ENCODE measurements at places on chromosomes 12 and 14.

GRCh38 chr12:96170328-96170727 lies 23.8 kb upstream of the ELK3 start:
- no peak for DNase-seq

- DNase-seq, result no peak
Measured at GRCh38 chr12:16612647-16613046, 6.7 kb upstream of the LMO3 start.

- no peak for DNase-seq
Measured at GRCh38 chr12:130951636-130952035, 2.1 kb upstream of the ADGRD1 start.

- no peak for DNase-seq
Measured at GRCh38 chr12:48917857-48918537, 7.3 kb downstream of the FKBP11 start.

- DNase-seq, result peak; percentile 84
Measured at GRCh38 chr12:89882050-89882449, 173.4 kb upstream of the ATP2B1 start.

DNA sequence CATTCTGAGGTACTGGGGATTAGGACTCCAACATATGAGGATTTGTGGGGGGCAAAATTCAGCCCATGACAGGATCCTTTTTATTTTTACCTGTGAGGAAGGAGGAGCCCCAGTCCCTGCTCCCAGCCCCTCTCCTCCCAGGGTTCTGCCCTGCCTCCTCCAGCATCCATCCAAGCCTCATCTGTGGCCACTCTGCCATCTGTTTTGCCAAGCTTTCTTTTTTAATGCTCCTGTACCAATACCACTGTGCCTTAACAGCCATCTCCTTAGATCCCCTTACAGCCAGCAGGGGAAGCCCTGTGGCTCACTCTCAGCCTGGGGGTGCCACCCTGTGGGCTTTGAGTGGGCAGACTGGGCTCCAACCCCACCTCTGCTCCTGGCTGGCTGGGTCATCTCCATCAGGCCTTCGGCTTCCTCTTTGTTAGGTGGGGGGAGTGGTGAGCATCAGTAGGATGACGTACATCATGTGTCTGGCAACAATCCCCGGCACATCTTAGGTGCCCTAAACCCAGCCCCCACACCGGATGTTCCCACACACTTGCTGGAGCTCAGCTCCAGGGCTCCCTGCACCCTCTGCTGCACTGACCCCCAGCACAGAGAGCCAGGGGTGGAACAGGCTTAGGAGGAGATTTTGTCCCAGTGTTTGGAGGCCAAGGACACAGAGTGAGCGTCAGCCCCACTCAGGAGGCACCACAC lies 40.2 kb downstream of the CYP46A1 start:
- no peak for DNase-seq

GRCh38 chr12:20455001-20455706 lies 86.8 kb downstream of the PDE3A start:
- no peak for DNase-seq

GRCh38 chr12:7374423-7375144 lies 69.4 kb downstream of the CD163L1 start:
- no peak for DNase-seq

DNA sequence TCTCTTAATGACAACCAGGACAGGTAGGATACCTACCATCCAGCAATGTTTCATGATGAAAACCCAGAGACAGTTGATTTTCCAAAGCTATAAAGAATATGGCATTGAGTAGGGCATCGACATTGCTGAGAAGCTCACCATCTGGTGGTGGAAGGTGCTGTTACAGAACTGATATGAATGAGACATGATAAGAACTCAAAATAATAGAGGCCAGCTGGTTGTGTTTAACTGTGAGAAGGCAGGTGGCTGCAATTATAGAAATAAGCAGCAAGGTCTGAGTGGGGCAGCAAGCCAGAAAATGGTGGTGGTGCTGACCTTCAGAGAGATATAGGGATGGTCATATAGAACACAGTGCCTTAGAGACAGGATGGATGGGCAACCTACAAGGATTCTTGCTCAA lies 449.7 kb downstream of the BTG1 start:
- no peak for DNase-seq

DNA sequence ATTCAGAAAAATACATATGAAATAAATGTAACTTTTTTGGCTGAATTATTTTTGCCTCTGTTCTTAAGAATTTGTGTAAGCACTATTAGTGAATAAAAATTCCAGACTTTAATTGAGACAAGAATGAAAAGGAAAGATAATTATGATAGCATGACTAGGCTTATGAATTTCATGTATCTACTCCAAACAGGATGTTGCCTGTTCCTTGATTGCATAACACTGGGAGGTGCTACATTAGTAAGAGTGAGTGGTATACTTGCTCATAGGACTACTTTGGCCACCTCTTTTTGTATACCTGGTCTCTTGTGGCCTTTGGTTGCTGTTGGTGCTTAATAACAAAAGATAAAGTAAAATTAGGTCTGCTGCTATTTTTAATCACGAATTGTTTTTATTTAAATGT lies 112.8 kb downstream of the NAV3 start:
- DNase-seq, result peak; percentile 63

DNA sequence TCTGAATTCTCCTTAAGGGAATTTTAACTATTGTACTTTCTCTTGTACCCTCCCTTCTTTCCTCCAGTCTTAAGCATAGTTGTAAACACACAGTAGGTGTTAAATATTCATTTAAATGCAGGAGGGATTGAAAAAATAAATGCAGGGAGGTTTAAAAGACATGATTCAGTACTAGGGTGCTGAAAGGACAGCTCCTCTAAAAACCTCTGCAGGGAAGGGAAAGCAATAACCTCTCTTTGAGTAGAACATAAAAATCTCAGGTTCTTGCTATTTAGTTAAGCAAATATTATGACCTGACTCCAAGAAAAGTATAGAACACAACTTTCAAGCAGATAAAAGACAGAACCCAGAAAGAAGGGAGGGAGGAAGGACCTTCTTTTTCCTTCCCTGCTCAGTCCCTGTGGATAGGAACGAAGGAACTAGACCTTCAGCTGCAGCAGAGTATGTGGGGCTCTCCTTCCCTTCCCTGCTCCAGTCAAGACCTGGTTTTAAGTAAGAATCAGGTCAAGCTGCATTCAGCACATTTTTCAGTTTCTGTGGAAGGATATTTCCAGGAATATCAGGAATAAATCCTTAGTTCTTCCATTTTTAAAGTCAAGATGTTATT lies 4.7 kb downstream of the MAP3K9 start:
- no peak for DNase-seq

- DNase-seq, result no peak
Measured at GRCh38 chr12:66638666-66639065, 40.2 kb downstream of the GRIP1 start.

DNA sequence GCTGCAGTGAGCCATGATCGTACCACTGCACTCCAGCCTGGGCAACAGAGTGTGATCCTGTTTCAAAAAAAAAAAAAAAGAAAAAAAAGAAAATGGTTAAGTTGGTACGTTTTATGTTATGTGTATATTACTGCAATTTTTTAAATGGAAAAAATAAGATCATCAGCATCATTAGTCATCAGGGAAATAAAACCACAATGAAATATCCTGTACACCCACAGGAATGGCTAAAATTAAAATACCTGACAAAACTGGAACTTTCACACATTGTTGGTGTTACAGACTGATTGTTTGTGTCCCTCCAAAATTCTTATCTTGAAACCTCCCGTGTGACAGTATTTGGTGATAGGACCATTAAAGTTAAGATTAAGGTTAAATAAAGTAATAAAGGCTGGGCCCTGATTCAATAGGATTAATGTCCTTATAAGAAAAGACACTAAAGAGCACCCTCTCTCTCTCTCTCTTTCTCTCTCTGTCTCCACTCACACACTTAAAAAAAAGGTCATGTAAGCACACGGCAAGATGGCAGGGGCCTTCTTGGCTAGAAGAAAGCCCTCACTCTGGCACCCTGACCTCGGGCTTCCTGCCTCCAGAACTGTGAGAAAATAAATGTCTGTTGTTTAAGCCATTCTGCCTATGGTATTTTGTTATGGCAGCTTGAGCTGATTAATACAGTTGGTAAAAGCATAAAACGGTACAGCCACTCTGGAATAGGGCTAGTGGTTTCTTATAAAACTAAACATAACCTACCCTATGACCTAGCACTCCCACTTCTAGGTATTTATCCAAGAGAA lies 48.3 kb upstream of the ZFP36L1 start:
- DNase-seq, result no peak

DNA sequence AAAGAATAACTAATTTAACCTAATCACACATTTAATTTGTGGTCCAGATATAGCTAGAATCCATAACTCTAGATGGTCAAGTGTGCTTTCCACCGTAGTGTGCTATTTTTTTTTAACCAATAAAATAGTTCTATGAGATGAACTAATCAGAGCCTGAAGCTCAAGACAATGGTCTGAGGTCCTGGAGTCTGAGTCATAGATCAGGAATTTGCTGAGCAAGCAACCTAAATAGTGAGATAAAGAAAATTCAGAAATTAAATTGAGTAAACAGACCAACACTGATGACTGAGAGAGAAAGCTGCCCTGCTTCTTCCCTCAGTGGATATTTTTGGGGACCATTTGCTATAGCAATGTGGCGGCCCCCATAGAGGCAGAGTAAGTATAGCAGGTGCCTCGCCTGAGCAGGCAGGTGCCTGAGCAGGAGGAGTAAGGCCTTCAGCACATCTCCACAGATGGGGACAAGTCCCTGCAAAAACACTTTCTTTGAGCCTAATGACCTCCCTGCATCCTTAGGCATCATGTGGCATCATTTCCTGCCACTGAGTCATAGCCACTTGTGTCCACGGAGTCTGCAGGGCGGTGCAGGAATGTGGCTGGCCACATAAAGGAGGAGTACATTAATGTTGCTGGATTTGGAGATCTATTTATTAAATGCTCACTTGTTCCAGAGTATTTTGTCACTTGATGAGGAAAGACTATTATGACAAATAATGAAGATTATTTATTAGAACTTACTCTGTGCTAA lies 13.9 kb upstream of the CLEC4E start:
- DNase-seq, result no peak

DNA sequence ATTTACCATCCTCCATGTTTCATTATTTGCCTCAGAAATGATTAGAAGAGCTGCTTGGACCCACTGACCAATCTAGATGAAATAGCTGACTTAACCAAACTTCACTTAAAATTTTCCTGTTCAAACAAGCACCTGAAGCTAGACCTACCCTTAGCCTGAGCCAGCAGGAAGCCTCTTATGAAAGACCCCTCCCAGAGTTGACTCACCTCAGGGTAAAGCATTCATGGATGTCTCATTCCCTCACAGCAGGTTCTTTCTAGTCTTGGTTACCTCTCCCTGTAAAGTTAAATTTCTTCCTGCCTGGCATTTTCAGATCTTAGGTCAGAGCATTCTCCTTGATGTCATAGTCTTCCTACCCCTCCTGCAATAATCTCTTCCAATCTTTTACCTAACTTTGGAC lies 1209.8 kb downstream of the FLRT2 start:
- DNase-seq, result no peak

GRCh38 chr14:45198551-45198950 lies 54.5 kb downstream of the MIS18BP1 start:
- no peak for DNase-seq

DNA sequence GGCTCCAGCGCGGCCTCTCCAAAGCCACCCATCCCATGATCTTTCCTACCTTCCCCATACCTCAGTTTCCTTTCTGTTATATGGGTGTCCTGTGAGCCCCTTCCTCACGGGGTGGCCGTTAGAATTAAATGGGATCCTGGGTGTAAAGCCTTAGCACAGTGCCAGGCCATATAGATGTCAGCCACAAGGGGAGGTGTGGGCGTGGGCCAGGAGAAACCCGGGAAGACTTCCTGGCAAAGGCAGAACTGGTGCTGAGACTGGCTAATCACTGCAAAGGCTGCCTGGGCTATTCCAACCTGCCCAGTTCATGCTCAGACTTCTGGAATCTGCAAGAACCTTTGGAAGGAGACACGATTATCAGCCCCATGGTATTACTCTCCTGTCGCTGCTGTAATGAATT lies 11.0 kb upstream of the NCOR2 start:
- no peak for DNase-seq

- no peak for DNase-seq
Measured at GRCh38 chr12:69055280-69055679, 122.3 kb upstream of the CPM start.

DNA sequence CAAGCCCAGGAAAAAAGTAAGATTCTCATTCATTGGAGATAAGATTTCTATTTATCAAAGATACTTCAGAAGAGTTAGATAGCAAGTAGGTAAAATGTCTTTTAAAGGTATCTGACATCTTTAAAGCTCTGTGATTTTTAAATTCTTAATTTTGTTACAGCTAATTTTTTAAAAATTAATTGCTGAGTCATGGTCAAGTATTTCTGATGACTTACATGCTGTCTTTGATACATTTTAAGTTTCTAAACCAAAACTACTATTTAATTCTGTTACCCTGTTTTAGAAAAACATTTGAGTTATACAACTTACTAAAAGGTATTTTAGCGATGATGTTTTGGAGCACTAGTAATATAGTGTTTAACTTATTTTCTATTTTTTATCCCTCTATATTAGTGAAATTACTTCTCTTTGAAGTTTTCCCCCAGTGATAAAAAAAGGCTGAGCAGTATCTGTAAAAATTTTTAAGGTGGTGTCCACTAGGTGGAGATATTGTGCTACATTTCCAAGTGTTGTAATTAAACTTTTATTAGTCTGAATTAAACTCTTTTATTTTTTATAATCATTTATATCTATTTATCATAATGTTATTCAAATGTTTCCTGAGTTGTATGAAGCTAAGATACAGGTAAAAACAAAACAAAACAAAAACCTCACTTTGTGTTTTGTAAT lies 11.5 kb downstream of the ALG10 start:
- peak; percentile 5 for DNase-seq

DNA sequence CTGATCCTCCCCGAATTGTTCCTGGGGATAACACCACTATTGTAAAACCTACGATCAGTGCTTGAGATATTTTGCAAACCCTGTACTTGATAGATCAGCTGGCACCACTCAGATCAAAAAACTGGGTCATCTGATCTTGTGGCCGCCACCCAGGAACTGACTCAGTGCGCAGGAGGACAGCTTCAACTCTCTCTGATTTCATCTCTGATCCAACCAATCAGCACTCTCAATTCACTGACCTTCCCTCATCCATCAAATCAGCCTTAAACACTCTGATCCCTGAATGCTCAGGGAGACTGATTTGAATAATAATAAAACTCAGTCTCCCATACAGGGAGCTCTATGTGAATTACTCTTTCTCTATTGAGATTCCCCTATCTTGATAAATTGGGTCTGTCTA lies 4.2 kb upstream of the XPOT start:
- no peak for DNase-seq

DNA sequence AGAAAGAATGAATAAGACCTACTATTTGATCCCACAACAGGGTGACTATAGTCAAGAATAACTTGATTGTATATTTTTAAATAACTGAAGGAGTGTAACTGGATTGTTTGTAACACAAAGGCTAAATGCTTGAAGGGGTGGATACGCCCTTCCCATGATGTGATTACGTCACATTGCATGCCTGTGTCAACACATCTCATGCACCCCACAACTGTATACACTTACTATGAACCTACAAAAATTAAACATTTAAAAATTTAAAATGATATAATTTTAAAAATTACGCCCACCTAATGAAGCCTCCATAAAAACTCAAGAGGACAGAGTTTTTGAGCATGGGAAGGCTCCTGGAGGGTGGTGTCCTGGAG lies 94.5 kb downstream of the SCARB1 start:
- no peak for DNase-seq

Data from stromal cell of bone marrow (primary cell).